ENCODE measurements at places on chromosomes 11 and 22.
A peak's percentile ranks its signal among the peaks of the same experiment; 100 is the strongest.

- DNase-seq, result no peak
These were observed 399.2 kb upstream of the NARS2 start for GRCh38 chr11:78973876-78974275.

DNA sequence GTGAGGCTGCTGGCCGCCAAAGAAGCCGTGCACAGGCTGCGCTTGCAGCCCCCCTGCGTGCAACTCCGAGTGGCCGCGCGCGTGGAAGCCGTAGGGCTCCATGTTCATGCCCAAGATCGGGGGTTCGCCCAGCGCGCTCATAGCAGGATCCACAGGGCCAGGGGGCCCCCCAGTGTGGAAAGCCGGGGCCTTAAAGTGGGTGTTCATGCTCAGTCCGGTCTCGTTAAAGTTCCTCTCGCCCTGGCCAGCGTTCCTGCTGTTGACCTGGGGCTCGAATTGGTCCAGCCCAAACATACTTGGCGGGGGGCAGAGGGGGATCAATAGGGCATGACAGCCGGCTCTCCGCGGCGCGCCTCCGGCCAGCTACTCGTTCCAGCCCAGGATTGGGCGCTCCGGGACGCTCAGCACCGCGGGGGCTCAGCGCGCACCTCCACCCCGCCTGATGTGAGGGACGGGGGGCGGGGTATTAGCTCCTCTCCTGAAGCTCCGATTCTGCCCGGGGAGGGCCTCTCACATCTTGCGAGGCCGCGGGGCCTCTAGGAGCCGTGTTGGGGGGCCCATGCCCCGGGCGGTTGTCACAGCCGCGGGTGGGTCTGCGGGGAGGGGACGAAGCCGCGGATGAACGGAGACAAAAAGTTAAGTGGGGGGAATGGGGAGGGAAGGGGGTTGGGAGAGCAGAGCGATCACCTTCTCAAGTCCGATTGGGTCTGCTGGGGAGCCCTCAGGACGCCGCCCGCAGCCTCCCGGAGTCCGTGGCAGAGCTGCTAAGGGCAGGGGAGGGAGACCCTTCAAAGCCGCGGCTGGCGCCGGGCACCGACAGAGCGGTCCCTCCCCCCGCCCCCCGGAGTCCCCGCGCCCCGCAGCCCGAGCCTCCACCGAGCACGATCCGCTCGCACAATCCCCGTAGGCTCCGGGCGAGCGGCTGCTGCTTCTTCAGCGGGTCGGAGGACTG is 1.0 kb downstream of the MN1 start:
- no peak for DNase-seq

GRCh38 chr11:73404048-73404447 is 27.8 kb downstream of the RELT start:
- peak; percentile 48 for DNase-seq

DNA sequence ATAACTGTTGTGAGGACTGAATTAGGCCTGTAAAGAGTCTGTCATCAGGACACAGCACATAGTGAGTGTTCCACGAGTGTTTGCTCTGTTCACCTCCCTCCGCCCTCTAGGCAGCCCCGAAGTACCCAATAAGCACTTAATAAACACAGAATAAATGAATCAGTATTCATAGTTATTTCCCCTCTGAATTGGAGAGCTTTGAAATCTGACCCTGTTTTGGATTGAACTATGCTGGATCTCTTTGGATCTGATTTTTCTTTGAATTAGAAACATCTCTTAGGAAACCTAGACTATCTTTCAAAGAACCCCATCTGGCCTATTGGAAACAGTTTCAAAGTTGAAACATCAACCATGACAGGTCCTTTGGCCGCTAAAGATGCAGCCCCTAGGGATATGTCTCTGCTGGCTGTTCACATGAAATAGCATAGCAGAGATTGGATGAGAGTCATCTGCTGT is 615.5 kb downstream of the NTM start:
- DNase-seq, result no peak

- no peak for DNase-seq
These were observed 78.1 kb downstream of the SOX6 start for GRCh38 chr11:16278273-16278672.

DNA sequence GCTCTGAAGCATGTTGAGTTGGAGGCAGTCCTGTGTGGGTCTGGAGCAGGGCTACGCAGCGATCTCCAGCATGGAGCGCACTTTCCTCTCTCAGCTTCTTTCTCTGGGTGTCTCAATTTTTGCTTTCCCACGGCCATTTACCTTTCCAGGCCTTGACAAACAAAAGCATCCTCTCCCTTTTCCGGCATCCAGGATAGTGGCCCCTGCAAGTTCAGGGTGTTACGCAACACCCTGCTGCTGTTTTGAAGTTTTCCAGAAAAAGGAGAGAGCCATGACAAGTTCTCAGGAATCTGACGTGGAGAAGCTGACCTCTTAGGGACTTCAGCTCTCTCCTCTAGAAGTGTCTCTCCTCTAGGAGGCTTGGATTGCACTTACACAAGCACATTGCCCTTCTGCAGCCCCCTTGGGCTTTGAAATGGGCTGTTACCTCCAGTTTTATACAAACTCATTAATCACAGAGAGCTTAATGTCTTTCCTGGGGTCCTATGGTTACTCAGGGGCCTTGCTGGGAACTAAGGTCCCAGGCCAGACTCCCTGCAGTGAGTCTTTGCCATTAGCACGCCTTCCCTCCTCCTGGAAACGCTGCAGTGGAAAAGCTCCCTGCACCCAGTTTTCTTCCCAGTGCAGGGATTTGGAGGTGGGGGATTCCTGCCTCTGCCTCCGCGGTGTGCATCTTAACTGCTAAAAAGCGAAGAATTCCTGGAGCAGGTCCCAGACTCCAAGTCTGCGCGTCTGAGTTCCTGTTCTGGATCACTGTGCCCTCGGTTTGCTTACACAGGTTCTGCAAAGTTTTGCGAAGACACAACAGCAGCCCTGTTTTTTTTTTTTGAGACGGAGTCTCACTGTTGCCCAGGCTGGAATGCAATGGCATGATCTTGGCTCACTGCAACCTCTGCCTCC is 80.4 kb downstream of the BARX2 start:
- DNase-seq, result no peak

GRCh38 chr11:6559369-6559768 is 44.0 kb downstream of the RRP8 start:
- no peak for DNase-seq

DNA sequence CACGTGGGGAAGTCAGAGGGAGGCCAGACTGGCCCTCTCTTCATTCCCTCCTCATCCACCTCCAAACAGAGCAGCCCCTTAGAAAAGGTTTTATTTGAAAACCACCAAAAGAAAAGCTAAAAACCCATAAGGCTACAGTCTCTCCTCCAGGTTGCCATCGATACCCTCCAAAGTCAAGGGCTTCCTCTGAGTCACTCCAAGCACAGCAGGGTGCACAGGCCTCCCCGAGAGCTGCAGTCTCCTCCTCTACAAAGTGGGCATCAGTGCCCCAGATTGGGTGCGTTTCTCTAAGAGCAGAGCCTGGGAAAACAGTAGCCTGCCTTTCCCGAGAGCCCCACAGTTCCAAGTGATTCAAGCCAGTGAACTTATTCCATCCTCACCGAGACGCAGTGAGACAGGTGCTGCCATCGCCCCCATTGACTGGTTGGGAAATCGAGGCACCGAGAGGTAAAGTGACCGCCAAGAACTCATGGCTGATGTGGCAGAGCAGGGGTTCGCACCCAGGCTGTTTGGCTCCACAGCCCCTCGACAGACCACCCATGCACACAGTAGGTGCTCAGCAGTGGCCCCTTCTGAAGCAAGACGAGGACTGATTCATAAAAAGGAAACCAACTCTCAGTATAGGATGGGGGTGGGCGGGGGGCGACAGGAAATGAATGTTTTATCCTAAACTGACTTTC is 91.7 kb upstream of the SHISAL1 start:
- no peak for DNase-seq

GRCh38 chr11:3103076-3103475 is 45.9 kb upstream of the CARS1 start:
- DNase-seq, result no peak

DNA sequence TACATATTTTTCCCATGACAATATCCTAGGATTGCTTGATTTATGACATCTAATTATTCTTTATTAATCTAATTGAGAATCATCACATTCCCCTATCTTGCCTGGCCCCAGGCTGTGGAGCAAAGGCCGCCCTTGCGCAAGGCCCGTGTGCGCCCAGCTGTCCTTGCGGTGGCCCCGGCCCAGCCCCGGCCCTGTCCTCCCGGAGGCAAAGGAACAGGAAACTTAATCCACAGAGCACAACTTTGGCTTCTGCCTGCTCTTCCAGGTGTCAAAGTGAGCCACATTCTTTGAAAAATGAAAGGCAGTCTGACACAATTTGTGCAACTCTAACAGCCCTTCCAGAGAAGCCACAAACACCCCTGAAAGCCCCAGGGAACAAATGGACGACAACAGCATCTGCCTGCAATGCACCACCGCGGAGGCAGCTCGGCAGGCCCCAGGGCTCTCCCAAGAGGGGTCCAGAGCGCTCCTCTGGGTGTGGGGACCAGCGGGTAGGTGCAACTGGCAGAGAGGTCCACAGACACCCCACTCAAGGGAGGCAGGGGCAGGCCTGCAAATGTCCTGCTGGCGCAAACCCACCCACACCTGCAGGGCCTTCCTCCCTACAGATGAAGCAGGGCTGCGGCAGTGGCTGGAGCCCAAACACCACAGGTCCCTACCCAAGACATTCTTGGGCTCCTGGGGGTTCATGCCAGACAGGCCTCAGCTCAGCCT is 30.3 kb downstream of the GNB1L start:
- DNase-seq, result peak; percentile 74

DNA sequence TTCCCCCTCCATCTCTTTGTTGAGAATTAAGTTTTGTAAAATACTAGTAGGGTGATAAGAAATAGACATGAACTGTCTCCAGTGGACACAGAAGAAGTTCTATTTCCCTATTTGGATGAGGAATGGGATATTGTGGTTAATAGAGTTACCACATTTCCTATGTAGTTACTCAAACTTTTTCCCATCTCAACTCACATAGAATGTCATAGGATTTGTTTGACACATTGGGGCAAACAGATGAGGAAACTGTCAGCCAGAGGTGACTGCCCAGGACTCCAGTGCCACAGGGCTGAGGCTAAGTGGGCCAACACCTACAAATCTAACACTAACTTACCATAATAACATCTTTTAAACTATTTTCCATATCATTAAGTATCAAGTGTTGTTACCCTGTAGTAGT is 58.3 kb downstream of the CCDC83 start:
- no peak for DNase-seq

DNA sequence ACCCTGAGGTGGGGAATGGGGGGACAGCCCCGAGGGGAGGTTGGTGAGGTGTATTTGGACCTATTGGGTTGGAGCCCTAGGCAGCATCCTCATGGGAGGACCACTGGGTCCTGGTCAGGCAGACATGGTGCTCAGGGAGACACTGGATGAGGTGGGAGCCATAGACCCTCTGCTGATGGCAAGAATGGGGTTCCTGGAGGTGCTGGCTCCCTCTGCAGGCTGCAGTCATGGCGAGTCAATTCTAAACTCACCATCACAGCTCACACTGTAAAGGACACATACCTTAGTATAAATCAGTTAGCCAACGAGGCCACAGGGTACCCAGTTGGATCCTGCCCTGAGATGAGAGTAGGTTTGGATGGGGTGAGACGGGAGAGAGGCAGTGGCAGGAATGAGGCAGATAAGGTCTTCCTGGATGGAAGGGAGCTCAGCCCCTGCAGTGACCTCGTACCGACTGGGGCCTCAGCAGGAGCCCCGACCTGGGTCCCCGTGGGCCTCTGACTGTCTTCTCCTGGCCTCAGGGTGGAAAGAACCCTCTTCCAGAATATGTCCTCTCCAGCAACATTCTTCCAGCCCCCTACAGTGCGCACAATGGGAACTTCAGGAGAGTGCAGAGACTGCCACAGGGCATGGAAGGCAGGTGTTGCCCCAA is 1.7 kb upstream of the GAB4 start:
- no peak for DNase-seq

DNA sequence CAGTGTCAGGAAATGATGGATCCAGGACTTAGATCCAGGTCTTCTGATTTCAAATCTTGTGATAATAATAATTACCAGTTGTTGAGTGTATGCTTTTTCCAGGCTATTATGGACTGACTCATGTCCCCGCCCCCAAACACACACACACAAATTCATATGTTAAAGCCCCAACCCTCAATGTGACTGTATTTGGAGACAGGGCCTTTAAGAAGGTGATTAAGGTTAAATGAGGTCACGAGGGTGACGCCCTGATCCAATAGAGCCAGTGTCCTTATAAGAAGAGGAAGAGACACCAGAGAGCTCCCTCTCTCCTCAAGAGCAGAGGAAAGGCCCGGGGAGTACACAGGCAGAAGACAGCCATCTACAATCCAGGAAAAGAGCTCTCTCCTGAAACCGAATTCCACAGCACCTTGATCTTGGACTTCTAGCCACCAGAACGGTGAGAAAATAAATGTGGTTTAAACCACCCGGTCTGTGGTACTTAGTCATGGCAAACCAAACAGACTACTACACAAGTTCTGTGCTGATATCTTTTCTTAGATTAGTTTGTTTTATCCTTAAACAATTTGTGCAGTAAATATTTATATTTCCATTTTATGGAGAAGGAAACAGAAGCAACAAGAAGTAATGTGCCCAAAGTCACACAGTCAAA is 8.2 kb downstream of the TMPRSS5 start:
- no peak for DNase-seq

DNA sequence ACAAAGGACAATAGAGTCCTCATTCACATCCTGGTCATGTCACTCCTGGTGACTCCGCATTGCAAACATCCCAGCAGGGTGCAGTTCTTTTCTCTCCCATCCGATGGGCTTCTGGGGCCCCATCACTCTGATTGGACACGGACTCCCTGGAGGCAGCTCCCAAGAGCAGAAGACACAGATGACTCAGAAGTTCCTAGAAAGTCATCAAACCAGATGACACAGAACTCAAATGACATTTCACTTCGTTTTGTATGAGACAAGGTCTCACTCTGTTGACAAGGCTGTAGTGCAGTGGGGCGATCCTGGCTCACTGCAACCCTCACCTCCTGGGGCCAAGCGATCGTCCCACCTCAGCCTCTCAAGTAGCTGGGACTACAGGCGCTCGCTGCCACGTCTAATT is 33.2 kb downstream of the ZNF195 start:
- DNase-seq, result no peak

DNA sequence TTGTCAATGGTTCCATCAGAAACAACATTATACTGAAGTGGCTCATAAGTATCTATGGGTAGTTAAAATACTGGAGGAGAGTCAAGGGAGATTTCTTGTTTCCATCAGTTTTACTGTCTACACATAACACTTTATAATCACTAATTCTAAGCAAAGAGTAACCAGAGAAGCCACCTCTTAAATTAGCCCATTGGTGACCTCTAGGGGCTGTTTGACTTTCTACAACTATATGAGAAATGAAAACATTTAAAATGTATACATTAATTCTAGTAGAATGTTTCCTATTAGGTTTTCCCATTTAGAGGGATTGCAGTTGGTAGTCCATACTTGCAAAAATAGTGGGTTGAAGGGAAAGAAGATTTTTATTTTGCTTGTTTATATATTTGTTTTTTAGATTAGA is 504.3 kb downstream of the FAM181B start:
- DNase-seq, result no peak

- no peak for DNase-seq
These were observed 66.3 kb downstream of the ETS1 start for GRCh38 chr11:128520888-128521681.

- no peak for DNase-seq
These were observed 22.6 kb upstream of the GNAZ start for GRCh38 chr22:23047742-23048141.

All from breast epithelium (tissue), 4 donors.